ENCODE measurements at places on chromosomes 2 and 18. TPM values are rescaled to one million over a fixed set of nuclear protein-coding genes. Genes with fewer than 3 reads are reported as not detected.
A peak's percentile ranks its signal among the peaks of the same experiment; 100 is the strongest.

- peaks cover 27% of the 10 kb centered on the region for H3K36me3 ChIP-seq
- no peaks in the 10 kb centered on the region for H3K4me1 ChIP-seq
- no peaks in the 10 kb centered on the region for H3K27me3 ChIP-seq
- no peak for DNase-seq
- no peak overlapping the region for H3K27ac ChIP-seq
Measured at GRCh38 chr18:62576271-62576670, 53.4 kb downstream of the ZCCHC2 start.

DNA sequence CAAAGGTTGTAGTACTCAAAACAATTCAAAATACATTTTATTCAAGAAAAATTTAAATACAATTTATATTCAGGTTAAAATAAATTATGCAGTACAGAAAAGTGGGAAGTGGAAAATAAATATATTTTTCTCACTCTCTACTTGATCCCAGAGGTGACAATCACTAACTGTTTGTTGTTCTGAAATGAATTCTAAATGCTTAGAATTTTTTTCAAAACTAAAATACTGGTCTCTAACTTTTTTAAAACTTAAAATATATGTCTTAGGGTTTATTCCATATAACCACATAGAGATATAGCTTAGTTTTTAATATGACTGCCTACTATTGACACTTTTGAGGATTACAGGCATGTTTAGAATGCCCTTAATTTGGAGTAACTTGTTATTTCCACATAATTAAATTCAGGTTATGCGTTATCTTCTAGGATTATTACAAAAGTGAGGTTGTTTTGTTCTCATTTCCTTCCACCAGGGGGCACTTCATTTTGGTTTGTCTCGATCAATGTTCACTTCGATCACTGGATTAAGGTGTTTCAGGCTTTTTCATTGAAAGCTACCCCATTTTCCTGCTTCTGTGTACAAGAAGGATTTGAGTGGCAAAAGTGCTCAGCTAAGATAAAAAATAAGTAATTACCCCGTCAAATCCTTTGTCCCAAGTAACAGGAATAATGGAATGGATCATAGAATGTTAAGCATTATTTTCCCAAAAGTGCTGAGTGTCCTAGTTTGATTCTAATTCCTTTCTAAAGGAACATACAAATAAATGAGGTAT, 27.1 kb upstream of the TFPI start:
- H3K4me3 ChIP-seq, result no peak overlapping the region
- H3K27me3 ChIP-seq, result peaks cover 7% of the 10 kb centered on the region
- peaks cover 13% of the 10 kb centered on the region for H3K4me1 ChIP-seq
- H3K36me3 ChIP-seq, result no peaks in the 10 kb centered on the region
- no peak overlapping the region for H3K27ac ChIP-seq

- H3K4me3 ChIP-seq, result no peak overlapping the region
- H3K27me3 ChIP-seq, result no peaks in the 10 kb centered on the region
Measured at GRCh38 chr18:40485318-40485717, 1469.7 kb upstream of the PIK3C3 start.

- no peak overlapping the region for H3K4me3 ChIP-seq
- no peaks in the 10 kb centered on the region for H3K27me3 ChIP-seq
- no peaks in the 10 kb centered on the region for H3K36me3 ChIP-seq
- H3K27ac ChIP-seq, result no peak overlapping the region
- DNase-seq, result no peak
- peaks cover 3% of the 10 kb centered on the region for H3K4me1 ChIP-seq
Measured at GRCh38 chr2:217218269-217219163, 358.7 kb upstream of the TNP1 start.

DNA sequence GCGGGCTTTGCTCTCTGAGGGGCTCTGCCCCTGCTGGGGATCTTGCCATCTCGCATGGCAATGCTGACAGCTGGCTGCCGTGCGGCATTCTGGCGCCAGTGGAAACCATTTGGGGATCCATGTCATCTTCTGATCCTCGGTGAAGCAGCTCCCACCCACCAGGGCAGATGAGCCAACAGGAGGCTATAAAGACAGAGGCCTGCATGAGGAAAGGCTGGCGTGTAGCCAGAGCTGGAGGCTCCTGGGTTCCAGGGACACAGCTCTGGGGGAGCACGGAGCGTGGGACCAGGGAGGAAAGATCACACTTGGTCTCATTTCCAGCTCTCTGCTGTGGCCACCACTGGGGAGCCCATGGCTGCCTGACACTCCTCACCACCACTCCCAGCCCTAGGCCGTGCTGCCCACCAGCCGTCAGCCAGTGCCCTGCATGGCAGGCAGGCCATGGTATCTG, 145.8 kb downstream of the ZFP36L2 start:
- no peak overlapping the region for H3K27ac ChIP-seq
- no peaks in the 10 kb centered on the region for H3K27me3 ChIP-seq
- H3K4me1 ChIP-seq, result peaks cover 7% of the 10 kb centered on the region
- H3K4me3 ChIP-seq, result no peak overlapping the region

FEV gene
- not detected for total RNA-seq

ESPNL gene
- 0.86 TPM for total RNA-seq

DNA sequence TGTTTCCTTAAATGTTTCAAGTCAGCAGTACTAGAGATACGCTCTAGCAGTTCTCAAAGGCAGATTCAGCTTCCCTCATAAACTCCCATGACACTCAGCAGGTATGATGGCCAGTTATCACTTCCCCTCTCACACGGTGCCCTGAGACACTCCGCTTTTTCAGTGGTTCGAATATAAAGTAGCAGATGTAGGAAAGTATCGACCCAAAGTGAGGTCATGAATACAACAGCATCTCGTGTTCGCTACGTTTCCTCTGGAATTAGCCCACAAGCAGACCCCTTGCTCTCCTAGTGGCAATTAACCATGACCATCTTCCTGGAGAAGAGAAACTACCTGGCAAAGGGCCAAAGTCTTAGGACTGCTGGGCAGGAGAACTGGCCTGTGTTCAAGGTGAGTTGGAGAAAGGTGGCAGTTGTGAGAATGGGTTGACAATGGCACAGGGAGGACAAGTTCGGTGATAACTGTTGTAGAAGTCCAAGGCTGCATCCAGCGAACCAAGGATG, 9.3 kb upstream of the AGBL5 start:
- no peak overlapping the region for H3K4me3 ChIP-seq
- DNase-seq, result no peak

FAP gene
- total RNA-seq, result not detected

DNA sequence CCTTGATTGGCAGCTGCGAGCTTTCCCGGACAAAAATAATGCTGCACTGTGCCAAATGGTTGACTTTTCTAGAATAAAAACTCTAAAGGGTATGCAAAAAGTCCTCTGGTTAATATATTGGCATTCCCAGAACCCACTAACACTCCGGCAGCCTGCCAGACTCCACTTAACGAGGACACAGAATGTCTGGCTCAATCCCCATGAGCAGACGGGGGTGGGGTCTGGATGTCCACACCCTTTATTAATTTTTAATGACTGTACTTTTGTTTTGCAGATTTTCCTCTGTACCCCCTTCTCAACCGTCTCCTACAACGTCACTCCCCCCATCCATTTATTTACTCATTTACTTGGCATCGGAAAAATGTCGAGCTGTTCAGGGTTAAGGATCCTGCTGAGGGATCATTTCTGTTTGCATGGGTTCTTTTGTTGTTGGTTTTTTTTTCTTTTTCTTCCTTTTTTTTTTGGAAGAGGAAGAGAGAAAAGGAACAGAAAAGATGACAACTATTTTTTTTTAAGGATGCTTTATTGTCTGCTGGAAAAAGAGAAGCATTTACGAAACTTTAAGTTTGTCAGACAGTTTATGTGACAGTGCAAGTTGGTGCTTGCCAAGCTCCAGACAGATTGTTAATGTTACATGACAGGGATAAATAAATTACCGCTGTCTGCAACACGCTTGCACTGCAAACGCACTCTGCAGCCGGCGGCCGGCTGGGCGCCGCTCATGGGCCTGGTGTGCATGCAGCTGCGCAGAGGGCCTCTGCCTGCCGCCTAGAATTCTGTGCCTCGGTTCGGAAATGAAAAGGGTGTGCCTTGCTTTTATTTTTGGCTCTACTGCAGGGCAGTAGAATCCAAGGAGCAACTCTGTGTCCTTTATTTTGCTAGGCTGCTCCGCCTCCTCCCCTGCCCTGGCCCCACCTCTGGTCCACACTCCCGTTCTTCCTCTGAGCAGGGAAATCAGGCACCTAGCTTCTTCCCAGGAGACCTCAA, 3.6 kb downstream of the LDLRAD4 start:
- H3K36me3 ChIP-seq, result no peaks in the 10 kb centered on the region
- no peak overlapping the region for H3K4me3 ChIP-seq
- peak overlapping the region; percentile 96 for H3K27ac ChIP-seq
- peaks cover 6% of the 10 kb centered on the region for H3K4me1 ChIP-seq

Data from endodermal cell (in vitro differentiated cells).